ENCODE measurements at places on chromosomes 2 and 18. TPM values are rescaled to one million over a fixed set of nuclear protein-coding genes. Genes with fewer than 3 reads are reported as not detected.

LIPT1 gene
- 6.9 TPM for total RNA-seq

TM4SF20 gene
- not detected for total RNA-seq

CNRIP1 gene
- 21.8 TPM for total RNA-seq

EDAR gene
- total RNA-seq = not detected

IL1RL2 gene
- total RNA-seq = not detected

DNA sequence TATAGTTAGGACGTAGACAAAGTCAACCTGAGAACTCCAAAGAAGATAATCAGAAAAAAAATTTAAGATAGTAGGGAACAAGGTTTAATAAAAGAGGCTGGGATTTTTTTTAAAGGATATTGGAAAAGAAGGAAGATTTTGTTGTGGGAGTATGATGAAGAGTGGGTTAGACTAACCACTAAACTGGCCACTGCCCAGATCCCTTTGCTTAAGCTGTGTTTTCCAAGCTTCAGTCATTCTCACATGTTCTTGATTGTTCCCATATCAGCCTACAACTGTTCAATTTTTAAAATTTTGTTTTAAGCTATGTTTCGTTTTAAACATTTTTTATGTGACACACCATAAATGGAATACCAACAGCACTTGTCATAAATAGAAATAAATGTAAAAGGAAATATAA is 284.5 kb upstream of the MMADHC start:
- DNase-seq = no peak

DNA sequence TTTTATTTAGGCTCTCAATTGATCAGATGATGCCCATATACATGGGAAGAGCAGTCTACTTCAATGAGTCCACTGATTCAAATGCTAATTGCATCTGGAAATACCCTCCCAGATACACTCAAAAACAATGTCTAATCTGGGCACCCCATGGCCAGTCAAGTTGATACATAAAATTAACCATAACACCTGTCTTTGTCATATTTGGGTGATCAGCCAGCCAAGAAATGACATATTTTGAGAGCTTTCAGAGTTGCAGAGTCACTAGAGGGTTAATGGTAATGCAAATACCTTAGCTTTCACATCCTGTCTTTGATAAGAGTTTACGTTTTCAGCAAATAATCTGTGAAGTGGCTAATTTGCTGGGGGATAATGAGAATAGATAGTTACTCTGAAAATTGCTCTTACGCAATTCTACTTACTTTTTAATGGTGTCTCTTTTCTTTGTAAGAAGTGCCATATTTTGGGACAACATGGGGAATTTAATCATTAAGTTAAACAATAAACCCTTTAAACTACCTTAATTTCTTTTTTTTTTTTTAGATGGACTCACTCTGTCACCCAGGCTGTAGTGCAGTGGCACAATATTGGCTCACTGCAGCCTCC is 49.1 kb downstream of the CCDC195 start:
- no peak for DNase-seq

- peak; percentile 53 for DNase-seq
Observed at GRCh38 chr18:48022531-48023329, 92.3 kb upstream of the SMAD2 start.

- DNase-seq = no peak
Observed at GRCh38 chr2:215881582-215881981, 131.8 kb downstream of the MREG start.

DNA sequence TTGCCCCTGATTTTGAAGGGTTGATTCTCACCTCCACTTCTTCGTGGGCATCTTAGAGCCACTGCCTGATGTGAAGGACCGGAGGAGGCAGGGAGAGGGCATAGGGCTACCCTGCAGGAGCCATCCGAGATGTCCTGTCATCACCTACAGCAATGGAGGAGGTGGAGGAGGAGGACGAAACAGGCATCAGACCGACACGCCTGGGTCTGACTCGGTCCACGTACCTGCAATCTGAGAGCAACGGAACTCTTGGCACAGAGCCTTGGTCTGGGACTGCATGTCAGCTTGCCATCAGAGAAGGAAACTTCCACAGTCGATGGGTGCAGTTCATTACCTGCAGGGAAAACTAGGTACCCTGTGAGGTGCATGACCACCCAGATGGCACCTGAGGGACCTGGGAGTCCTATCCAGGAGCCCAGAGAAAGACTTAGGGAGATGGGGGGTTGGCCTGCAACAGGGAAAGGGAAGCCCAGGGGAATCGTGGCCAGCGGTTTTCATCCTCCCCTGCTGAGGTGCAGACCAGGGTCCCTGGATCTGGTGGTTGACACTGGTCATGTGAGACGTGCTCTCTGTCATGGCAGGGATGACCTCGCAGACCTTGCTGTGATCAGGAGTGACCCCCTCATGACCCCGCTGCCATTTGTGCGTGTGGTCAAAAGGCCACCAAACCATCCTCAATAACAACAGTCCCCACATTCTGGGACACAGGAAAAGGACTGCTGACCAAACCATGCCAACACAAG is 190.8 kb downstream of the SEPTIN10 start:
- DNase-seq = no peak

- DNase-seq = no peak
Observed at GRCh38 chr2:232456296-232457120, 555 bp downstream of the ALPI start.

GRCh38 chr18:56165601-56166355 is 472.6 kb downstream of the TXNL1 start:
- DNase-seq = no peak

DNA sequence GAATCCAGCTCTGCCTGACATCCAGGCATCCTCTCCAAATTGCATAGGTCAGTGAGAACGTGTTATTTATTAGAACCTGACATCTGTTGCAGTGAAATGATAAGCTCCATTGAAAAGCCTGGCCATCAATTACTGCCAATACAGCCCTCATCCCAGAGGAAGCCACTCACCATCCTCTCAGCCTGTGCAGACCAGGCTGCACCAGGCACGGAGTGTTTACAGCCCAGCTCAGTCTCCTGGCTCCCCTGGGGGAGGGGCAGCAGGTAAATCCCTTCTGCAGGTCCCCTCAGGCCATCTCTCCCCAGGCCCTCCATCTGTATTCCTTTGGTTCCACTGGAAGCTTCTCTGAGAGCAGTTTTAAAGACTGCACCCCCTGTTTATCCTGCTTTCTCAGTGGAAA is 82.6 kb upstream of the FOSL2 start:
- no peak for DNase-seq

DNA sequence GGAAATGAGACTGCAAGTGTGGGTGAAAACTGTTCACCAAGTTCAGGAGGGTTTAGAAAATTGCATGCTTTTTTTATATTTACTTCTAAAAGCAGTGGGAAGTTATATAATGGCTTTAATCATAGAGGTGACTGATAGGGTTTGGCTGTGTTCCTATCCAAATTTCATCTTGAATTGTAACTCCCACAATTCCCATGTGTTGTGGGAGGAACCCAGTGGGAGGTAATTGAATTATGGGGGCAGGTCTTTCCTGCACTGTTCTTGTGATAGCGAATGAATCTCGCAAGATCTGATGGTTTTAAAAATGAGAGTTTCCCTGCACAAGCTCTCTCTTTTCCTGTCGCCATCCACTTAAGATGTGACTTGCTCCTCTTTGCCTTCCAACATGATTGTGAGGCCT is 35.7 kb upstream of the NTSR2 start:
- no peak for DNase-seq

DNA sequence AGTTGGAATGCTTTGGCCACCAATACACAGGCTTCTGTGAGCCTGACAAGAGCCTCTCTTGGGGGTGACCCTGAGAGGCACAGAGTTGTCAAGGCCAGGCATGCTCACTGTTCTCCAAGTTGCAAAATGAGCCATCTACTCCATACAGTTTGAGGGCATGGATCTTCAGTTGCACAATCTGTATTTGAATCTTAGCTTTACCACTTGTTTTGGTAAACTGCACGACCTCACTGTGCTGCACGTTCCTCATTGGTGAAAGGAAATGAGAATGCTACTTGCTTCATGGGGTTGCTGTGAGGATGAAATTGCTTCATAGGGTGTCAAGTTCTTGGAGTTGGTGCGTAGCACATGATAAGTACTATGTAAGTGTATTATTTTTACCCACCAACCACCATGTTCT is 12.0 kb upstream of the HAAO start:
- DNase-seq = no peak

DNA sequence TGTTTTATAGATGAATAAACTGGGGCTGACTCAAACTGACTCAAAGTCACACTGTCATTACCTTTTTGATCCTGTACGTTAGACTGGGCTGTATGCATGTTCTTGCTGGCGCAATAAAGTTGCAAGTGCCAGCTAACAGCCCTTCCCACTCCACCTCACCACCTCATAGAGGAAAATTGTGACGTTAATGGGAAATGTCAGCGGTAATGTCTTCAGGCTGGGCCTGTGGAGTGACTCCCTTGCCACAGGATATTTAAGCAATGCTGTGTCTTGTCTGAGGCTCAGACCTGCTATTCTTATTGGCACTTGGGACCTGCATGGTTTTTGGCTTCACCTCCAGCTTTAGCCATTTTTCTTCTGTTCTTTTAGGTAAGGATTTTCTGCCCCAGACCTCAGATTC is 25.2 kb upstream of the CASP10 start:
- no peak for DNase-seq

DNA sequence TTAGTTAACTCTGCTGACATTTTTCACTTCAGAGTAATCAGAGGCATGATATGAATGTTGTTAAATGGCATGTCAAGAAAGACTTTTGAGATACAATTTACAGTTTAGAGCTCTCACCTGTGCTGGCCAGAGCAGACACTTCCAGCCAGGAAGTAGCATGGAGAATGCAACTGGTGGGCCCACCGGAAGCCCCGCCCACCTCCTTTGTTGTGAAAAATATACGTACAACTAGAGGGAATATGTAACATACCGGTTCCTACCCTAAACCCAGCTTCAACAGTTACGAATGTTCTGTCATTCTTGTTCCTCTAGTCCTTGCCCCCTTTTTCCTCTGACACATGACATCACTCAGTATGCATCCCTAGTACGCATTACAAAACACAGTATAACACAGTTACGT is 70.2 kb upstream of the ITM2C start:
- no peak for DNase-seq

DNA sequence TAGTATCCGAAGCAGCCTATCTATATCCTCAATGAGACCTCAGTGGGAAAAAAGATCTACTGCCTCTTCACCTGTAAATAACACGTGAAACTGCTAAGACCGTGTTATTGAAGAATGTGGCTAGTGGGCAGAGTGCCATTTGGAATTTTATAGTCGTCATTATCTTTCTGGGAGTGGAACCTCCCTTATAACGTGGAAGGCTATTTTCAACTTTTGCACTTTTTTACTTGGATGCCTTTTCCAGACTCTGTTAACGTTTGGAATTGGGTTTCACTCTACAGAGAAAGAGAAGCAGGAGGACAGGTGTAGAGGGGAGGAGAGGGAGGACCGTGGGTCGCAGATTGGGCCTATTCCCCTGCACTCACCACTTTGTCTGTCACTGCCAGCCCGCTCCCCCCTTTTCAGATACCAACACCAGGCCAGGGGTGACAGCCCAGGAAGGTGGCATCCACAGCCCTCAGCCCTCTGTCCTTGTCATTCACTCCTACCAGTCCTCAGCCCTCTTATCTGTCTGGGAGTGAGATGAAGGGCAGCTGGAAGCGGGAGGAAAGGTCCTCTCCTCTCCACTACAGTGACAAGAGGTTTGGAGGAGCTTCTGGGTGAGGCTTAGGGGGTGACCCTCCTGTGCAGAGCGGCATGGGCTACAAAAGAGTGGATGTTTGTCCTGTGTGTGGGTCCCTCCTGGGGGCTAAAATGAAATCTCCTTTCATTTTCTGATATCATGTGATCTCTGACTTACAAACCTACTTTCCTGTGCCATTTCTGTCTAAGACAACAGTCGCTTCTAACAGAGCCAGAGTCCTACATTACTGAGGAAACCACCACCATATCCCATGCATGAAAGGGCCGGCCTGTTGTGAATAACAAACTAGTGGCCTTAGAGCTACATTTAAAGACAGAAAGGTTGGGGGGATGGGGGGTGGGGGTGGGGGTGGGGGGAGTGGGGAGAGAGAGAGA is 23.9 kb upstream of the CEP68 start:
- DNase-seq = no peak

GRCh38 chr2:11729362-11730212 is 16.8 kb upstream of the LPIN1 start:
- no peak for DNase-seq

DNA sequence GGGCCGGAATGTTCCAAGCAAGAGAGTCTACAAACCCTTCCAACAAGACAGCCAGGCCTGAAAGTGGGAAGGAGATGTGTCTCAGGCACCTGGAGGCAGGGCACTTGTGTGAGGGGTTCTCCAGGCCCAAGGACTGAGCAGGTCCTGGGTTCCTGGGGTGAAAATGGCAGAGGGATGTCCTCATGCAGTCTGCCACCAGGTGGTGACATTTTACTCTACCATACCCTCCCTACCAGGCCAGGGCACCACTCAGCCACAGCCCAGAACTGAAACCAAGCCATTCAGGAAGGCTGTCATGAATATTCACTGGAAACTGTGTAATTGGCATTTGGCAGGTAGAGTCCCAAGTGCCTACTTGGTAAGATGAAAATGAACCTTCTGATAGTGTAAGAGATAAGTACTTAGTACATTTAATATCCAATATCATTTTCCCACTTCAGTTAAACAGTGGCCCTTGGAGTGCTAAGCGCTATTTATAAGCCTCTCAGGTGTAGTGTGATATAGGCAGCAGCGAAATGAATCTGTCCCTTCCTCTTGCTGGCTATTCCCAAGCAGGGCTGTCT is 185.1 kb downstream of the MYO5B start:
- peak; percentile 62 for DNase-seq

GRCh38 chr2:80105015-80105640 is 199.4 kb downstream of the LRRTM1 start:
- no peak for DNase-seq

DNA sequence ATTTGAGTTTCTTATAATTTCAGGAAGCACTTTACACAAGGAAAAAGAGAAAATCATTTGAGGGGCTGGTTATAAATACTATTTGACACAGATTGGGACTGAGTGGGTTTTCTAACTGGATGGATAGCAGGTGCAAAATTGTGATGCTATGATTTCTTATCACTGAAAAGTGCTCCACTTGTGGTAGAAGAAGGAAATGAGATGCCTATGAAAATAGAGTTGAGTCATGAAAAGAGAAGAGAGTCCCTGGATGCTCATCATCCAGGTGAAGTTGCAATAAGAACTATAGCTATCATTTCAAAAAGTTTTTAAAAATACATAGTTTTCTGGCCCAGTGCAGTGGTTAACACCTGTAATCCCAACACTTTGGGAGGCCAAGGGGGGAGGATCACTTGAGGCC is 39.4 kb upstream of the NFE2L2 start:
- no peak for DNase-seq

- no peak for DNase-seq
Observed at GRCh38 chr18:9065864-9066263, 36.6 kb upstream of the NDUFV2 start.
